Effector memory CD8-positive, alpha-beta T cell (primary cell): ENCODE measurements at places on chromosomes 1 and 21.

DNA sequence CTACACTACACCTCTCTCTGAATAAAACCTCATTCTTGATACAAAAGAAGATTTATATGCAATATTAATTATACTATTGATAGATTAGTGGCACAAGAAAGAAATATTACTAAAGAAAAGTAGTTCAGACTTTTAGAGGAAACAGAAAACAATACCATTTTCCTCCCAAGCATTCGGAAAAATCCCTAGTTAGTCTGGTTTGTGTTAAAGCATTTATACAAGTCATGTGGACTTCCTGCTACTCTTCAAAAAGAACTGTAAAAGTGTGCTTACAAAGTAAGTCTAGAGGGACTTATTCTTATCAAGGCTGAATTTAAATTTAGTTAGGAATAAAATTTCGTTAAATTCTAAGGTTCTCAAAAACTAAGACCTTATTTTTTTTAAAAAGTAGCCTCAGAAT, 129.1 kb downstream of the ATP1B1 start:
- DNase-seq = no peak

DNA sequence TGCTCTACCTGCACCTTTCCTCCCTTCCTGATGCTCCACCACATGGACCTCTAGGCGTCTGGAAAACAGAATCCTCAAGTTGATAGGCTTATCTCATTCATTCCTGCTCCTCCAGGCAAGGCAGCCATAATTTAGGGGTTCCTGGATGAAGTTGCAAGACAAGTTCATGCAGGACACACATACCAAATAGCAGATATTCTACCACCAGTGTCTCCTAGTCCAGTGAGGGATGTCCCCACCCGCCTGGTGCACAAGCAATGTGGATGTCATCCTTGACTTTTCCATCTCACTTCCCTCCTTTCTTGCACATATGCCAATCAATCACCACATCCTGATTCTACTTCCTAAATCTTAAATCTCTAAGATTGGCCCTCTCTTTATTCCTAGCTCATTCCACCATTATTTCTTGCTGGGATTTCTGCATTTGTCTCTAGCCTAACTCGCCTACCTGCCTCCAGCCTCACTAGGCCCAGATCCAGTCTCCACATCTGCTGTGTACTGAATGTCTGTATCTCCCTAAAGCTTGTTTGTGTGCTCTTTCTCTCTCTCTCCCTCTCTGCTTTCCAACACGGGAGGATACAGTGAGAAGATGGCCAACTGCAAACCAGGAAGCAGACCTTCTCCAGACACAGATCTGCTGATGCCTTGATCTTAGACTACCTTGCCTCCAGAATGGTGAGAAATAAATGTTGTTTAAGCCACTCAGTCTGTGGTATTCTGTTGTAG, 40.5 kb downstream of the CD34 start:
- DNase-seq = no peak

DNA sequence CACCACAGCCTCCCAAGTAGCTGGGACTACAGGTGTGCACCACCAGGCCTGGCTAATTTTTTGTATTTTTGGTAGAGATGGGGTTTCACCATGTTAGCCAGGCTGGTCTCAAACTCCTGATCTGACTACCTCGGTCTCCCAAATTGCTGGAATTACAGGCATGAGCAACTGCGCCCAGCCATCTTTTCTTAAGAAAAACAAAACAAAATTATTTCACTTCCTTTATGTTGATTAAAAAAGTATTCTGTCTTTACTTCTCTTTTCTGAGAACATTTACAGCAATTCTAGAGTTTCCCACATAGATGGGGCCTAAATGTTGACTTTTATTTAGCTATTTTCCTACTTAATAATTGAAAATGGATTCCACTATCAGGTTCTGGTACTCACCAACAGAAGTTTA, 17.3 kb upstream of the TMEM183A start:
- no peak for DNase-seq

DNA sequence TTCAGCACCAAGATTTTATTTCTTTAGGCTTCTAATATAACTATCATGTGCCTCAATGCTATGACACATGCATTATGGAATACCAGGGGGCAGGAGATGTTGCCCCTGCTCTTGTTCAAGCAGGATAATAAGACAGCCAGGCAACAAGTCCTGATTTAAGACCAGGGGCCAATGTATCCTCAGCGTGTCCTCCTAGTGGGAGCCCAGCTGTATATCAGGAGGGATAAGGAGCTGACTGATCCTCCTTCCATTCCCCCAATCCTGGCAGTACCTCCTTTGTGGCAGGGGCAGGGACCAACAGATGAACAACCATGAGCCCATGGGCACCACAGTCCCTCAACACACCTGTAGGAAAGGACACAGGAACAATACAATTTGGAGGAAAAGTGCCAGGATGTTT, 29.3 kb downstream of the SORT1 start:
- no peak for DNase-seq

DNA sequence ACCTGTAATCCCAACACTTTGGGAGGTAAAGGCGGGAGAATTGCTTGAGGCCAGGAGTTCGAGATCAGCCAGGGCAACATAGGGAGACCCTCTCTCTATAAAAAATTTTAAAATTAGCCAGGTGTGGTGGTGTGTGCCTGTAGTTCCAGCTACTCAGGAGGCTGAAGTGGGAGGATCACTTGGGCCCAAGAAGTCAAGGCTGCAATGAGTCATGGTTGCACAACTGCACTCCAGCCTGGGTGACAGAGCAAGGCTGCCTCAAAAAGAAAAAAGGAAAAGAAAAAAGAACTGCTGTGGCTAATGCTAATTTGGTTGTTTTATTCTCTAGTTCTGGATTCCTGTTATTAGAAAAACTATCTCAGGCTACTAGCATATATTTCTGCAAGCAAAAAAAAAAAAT, 29.8 kb downstream of the DBT start:
- DNase-seq = no peak

DNA sequence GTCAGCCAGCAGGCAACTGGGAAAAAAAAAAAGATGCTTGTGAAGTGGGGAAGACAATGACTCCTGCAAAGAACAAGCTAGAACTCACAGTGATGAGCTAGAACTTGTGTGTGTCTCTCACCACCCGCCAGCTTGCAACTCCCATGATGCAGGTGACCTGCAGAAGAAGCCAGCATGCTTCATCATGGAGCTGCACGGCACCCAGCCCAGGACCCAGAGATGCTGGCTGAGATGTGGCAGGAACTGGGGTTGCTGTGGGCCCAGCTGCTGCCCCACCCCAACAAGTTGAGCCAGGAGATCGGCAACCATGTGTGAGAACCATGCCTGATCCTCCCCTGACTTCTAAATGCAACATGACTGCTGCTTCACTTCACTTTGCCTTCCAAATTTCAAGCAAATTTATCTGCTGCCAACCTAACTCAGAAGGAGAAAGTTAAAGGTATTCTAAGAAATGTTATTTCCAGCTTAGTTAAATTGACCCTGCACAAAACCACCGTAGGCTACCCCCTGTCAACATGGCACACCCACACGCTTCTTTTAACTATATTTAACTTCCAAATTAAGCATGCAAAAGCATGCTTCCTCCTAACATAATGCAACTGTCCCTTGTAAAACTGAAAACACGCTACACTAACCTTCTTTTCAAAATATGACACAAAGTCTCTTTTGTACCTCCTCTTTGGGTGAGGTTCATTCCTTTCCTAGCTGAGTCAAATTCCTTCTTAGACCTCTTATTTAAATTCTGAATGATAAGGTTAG, 166.0 kb upstream of the IGSF21 start:
- DNase-seq = no peak

DNA sequence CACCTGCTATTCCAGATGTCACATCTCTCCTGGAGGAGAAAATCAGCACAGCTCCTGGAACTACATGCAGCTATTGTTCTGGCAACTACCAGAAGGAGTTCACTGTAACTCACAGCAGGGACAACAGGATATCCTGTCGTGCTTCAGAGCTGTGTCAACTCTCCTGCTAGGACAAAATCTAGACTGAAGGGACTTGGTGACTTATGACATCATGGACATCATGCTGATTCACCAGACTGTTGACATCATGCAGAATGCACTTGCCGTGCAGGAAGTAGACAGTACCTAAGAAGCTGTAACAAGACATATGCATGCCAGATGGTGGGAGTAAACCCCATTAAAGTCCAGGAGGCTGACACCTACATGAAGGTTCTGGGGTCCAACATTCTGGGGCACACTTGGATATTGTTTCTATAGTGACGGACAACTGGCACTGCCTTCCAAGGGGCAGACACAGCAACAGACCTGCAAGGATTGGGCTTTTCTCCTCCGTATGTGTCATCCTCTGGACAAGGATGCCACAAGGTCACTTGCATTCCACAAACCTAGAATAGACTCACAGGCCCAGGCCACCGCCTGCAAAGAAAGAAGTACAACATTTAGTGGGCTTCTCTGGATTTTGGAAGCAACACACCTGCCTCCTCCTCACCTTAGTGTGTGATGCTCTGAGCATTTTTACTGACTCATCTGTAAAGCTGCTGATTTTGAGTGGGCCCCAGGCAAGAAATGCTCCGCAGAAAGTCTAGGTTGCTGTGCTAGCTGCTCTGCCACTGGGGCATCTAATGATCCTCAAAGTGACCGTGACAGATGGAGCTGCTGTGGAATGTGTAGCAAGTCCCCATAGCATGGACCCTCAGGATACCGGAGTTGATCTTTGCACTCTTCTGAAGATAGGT, 249.2 kb downstream of the MATN1 start:
- DNase-seq = no peak

- DNase-seq = no peak
Observed at GRCh38 chr1:76141929-76142328, 67.4 kb downstream of the ST6GALNAC3 start.

DNA sequence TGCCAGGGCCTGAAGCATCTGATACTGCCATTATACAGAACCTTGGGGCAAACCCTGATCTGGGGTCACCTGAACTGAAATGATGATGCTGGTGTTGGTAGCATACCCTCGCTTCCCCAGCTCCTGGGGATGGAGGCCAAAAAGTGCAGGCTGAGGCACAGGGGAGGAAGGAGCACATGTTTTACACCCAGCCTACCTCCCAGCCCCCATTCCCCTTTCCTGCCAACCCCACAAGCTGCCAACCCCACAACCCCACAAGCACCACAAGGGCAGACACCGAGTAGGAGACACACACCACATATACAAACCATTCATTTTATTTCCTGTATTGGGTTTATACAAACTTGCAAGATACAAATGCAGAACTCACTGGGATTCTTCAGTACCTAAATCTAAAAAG, 4.8 kb upstream of the GOLT1A start:
- DNase-seq = no peak

DNA sequence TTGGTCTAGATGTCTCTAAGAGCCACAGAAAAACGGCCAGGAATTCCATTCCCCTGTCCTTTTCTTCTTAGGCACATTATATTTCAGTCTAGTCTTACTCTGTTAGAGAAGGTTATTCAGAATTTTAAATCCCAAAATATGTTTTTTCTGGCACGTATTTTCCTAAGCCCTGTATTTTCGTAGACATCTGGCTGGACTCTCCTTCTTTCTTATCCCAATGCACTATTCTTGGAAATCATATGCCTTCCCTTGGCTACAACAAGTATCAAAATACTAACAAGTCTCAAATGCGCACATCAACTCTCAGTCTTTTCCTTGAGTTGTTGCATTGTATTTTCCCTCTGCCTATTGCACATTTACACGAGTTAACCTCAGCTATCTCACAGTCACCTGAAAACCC, 96.2 kb downstream of the DPYD start:
- DNase-seq = no peak

DNA sequence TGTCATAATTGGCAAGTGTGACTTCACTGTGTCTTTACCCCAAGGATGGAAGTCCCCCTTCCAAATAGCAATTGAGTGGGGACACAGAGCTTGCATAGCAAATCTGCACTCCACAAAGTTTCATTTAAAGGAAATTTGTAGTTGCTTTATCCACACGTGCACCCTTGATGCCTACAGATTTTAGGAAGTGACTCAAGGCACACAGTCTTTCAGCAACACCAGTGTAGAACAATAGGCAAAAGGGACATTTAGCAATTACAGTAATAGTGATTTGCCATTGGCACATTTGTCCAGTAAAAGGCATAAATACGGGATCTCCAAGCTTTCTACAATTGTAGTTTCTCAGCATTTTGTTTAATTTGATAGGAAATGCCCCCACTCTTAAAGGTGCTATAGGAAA, 43.4 kb upstream of the KAZN start:
- DNase-seq = no peak

- no peak for DNase-seq
Observed at GRCh38 chr21:45533361-45533845, 8.8 kb downstream of the SLC19A1 start.

GRCh38 chr1:111720977-111721786, 18.0 kb downstream of the INKA2 start:
- no peak for DNase-seq

DNA sequence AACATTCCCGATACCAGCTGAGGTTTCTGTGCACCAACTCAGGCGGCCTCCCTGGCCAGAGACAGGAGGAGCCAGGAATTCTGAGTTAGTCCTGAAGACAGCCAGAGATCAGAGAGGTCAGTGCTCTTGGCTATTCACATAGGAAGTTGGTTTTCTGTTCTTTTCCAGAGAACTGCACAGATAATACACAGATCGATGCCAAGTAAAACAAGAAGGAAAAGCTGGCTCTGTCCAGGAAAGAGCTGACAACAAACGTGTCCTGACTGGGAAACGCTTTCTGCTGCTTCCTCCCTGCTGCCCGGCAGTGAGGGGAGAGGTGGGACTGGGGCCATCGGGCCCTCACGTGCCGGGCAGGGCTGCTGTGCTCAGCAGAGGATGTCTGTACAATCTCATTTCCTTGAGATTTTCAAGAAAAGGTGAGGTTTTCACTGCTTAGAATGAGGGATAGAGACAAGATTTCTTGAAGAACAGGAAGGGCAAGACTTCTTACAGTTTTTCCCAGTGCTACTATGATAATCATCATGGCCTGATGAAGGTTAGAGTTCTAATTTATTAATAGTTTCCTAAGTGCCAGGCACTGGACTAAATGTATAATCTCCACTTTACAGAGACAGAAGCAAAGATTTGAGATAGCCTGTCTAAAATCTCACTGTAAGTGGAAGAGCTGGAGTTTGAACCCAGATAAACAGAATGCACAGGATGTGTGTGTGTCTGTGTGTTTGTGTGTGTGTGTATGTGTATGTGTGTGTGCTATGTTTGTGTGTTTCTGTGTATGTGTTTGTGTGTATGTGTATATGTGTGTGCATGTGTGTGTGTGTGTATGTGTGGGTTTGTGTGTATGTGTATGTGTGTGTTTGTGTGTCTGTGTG, 211.0 kb upstream of the RAB4A start:
- DNase-seq = no peak

- no peak for DNase-seq
Observed at GRCh38 chr21:17660862-17661261, 48.2 kb upstream of the BTG3 start.

DNA sequence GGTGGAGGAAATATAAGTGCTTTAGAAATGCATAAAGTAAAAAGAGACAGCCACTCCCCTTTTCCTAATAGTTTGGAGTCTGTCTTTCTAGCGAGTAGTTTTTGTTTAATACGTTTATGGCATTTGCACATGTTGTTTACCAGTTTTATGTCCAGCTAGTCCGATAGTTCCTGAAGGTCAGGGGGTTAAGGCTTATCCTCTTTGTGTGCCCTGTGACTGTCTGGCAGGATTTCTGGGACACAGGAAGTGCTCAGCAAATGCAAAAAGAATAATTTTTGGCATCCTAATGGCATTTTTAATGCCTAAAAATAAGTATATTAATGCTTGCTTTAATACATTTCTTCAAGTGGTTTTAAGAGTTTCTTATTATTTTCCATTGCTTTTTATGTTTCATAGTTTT, 58.4 kb downstream of the DYRK1A start:
- DNase-seq = no peak

GRCh38 chr1:151520359-151520758, 9.2 kb downstream of the CGN start:
- no peak for DNase-seq
